ENCODE measurements at places on chromosomes 2 and 18.

DNA sequence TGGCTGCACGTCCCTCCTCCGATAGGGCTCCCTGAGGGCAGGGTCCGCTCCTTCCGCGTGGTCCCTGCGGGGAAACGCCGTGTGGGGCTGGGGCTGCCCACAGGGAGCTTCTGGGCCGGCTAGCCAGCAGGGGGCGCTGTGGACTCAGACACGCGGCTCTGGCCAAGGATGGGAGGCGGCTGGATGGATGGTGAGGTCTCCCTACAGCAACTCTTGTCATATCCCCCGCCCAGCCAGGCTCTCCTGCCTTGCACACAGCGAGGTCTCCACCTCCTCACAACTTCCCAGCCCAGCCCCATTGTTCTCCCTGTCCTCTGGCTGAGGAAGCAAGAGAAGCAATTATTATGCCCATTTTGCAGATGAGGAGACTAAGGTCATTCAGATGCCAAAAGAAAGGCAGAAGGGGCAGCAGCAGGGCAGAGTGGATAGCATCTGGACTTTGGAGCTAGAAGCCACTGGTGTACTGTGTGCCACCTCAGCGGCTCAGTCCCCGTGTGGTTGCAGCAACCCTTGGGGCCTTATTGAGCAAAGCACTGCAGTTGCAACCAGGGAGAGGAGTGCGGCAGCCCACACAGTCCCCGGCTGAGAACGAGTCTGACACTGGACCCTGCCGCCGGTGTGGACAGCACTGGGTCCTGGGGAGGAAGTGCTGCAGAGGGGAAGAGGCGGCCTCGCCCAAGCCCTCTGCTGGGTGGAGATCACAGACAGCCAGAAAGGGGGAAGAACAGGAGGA, 99.0 kb downstream of the ZFP36L2 start:
- no peak for DNase-seq

GRCh38 chr2:113098041-113098440, 29.4 kb upstream of the IL1RN start:
- no peak for DNase-seq

DNA sequence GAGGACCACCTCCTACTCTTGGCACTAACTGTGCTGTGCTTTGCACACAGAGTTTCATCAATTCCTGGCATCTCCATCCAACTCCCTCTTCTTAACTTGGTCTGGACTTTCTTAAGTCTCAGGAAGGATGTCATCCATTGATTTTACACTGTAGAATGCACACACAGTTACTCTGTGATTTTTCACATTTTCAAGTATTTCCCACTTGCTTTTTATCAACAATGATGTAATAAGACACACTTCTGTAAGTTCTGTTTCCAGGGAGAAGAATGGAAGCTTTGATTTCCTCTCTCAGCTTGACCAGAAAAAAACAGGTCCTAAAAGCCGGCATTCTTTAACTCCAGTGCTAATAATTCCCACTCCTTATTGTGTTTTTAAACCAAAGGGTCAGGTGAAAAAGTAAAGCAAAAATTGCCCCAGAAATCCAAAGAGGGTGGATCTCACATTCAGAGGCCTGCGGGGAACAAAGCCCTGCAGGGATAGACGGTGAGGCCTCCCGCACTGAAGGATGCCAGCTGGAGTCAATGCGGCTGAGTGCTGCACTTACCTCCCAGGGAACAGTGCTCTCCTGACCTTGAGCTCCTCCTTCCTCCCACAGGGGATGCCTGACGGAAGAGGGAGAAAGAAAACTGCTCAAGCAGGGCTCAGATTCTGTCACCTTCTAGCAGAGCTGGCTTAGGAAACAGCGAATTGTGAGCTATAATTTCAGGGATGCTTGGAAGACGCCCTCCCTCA, 83.1 kb downstream of the PDCL3 start:
- no peak for DNase-seq

- DNase-seq, result no peak
Observed at GRCh38 chr2:128275498-128276045, 43.1 kb downstream of the HS6ST1 start.

- no peak for DNase-seq
Observed at GRCh38 chr18:71021030-71021362, 732.2 kb downstream of the SOCS6 start.

GRCh38 chr2:14313341-14313740, 319.2 kb upstream of the LRATD1 start:
- no peak for DNase-seq

- no peak for DNase-seq
Observed at GRCh38 chr18:10950876-10951630, 198.3 kb downstream of the PIEZO2 start.

GRCh38 chr2:28586867-28587266, 91.0 kb downstream of the PLB1 start:
- DNase-seq, result no peak

DNA sequence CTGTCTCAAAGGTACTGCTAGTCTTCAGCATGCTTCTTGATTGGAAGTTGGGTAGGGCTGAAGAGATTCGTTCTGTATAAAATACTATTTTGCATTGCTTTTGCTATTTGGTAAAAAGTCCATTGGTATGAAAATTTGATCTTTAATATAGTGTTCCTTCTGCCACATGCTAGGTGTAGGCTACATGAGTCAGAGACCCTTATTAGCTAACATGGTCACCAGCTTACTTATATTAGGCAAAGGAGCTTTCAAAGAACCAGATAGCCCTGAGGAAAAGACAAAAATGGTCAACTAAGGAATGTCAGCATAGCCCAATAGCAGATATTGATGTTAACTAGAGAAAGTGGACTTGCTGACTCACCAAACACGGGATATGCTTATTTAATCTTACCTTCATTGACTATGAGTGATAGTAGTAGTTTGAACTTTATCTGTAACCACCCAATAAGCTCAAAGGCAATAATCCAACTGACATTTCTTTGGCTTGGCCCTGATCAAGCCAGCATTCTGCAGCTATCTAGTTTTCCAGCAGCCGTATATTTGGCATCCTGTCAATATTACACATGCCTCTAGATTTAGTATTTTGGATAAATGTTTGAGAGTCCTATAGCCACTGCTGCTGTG, 110.0 kb downstream of the TPGS2 start:
- no peak for DNase-seq

GRCh38 chr2:151544449-151544848, 134.7 kb downstream of the RIF1 start:
- DNase-seq, result no peak

- DNase-seq, result no peak
Observed at GRCh38 chr18:52615321-52615720, 275.3 kb downstream of the DCC start.

All from Panc1 (cell line).